ENCODE measurements at places on chromosomes 5 and 9.

DNA sequence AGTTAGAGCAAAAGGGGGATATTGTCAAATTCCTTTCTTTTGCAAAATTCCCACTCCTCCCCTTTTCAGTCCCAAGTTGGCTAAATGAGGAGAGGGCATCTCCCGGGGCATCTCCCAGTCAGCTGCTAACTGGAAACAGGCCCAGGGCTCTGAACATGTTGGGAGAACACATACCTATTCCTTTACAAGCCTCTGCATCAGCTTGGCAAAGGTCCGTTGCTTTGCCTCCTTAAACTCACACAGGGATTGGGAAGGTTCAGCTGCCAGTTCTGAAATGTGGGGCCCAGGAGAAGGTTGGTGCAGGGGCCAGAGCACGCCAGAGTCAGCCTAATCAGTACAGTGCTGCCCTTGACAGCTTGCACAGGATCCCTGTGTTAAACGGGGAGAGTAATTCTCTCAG lies 11.0 kb upstream of the DMRT3 start:
- no peak overlapping the region for H3K4me3 ChIP-seq
- H3K36me3 ChIP-seq: no peaks in the 10 kb centered on the region

- DNase-seq: no peak
- H3K27ac ChIP-seq: no peak overlapping the region
- H3K27me3 ChIP-seq: no peaks in the 10 kb centered on the region
- no peaks in the 10 kb centered on the region for H3K4me1 ChIP-seq
Observed at GRCh38 chr9:80964374-80964773, 725.0 kb downstream of the TLE1 start.

- H3K27ac ChIP-seq: no peak overlapping the region
- no peak for DNase-seq
- peaks cover 49% of the 10 kb centered on the region for H3K4me1 ChIP-seq
Observed at GRCh38 chr9:137303151-137303892, 1.3 kb upstream of the NRARP start.

DNA sequence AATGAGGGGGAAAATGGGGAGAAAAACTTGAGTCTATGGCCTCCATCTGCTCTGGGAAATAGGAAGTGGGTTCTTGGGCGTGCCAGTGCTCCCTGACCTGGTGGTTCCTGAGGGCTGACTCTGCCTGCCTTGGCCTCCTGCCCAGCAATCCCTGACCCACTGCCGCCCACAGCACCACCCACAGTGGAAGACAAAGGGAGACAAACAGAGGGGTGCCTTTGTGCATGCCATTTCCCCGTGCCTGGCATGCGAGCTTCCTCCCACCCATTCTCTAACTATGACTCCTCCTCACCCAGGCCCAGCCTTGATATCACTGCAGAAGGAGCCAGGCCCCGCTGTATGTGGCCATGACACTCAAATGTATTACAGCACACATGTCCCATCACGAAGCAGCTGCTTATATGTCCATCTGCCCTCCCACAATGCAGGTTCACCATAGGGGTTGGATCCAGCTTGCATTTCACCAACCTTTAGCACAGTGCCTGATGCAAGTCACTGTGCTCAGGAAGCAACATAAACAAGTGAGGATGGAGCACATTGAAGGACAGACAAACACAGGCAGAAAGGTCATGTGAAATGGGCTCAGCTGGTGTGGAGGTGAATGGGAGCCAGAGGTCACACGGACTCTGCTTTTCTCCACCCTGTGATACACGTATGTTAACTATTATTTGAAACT lies 84.4 kb downstream of the ADRB2 start:
- H3K27me3 ChIP-seq: no peaks in the 10 kb centered on the region
- peaks cover 21% of the 10 kb centered on the region for H3K4me1 ChIP-seq
- no peak for DNase-seq

GRCh38 chr5:154260224-154260927 lies 69.8 kb downstream of the GALNT10 start:
- peaks cover 2% of the 10 kb centered on the region for H3K36me3 ChIP-seq
- H3K27ac ChIP-seq: no peak overlapping the region
- H3K4me1 ChIP-seq: no peaks in the 10 kb centered on the region
- no peak overlapping the region for H3K4me3 ChIP-seq

Measured in CD4-positive, alpha-beta T cell (primary cell).